Stimulated activated CD8-positive, alpha-beta memory T cell treated with anti-CD3 and anti-CD28 coated beads, Interleukin-2, amount 100 ng/mL, for 1 hour (primary cell): ENCODE measurements at places on chromosomes 16 and 17.

GRCh38 chr17:945672-946071 is 33.9 kb downstream of the NXN start:
- DNase-seq = no peak

- DNase-seq = peak; percentile 37
These were observed 7.3 kb downstream of the SLC22A31 start for GRCh38 chr16:89192956-89193575.

DNA sequence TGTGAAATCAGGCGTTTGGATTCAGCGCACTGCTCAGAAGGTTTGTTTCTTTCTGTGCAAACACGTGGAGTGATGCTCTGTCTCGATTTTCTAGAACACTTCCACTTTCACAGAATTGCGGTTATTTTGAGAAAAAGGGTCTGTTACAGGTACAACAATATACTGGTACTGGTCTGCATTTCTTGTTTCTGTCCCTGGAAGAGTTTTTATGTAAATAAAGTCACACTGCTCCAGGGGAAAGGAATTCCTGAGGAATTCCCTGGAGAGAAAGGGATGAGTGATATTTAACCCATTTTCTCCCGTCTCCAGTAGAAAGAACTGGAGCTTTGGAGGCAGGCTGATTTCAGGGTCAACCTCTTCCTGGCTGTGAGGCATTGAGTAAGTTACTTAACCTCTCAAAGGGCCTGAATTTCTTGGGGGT is 16.2 kb upstream of the RMI2 start:
- DNase-seq = no peak

DNA sequence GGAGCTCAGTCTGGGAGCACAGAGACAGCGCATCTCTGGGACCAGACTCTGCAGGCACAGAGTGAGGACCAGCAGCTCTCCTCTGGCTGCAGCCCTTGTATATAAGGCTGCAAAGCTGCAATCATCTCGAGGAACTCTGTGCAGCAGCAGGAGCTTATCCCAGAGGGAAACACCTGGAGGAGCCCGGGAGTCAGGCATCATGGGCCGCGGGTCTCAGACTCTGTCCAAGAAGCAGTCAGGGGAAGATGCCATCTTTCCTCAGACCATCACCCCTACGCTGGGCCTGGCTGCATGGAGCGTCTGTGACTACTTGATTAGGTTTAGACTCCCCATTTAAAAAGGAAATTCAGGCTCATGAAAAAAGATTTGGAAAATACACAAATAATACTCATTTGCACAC is 122.0 kb downstream of the IRF8 start:
- DNase-seq = no peak

- DNase-seq = no peak
These were observed 13.9 kb downstream of the TBKBP1 start for GRCh38 chr17:47707884-47708283.

GRCh38 chr16:13402601-13403000 is 501.2 kb downstream of the SHISA9 start:
- no peak for DNase-seq

DNA sequence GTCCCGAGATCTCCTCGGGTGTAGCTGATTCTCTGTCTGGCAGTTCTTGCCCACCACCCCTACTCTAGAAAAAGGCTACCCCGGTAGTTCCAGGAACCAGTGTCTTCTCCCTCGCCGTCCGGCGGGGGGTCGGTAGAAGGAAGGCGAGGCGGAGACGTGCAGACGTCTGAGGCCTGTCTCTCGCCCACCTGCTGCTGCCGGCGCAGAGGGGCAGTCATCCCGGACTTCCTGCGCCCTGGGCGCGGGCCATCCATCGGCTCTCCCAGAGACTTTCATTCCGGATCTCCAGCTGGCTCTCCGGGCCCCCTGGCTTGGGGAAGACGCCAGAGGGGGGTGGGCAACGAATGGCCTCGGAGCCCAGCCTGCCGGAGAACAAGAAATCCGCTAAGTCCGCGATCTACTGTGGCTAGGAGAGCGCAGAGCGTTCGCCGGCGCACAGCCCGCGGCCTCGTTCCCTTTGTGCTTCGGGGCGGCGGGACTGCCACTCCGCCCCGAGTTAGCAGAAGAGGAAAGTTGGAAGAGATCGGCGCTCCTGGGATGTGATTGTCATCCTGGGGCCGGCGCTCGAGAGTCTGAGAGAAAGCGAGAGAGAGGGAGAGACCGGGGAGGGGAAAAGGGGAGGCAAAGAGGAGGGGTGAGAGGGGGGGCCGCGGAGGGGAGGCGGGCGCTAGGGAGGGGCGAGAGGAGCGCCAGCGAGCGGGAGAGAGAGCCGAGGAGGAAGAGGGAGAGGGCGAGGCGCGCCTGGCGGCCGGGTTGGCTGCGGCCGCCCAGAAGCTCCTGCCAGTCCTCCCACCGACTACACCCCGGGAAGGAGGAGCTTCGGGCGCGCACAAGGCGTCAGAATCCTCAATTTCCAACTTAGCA is at the start of gene IRX5:
Gene IRX5, plus strand, starts transcription at position 861 of the 864 bp plus-strand sequence. CDS start 334 bp downstream, outside the sequence.
- no peak for DNase-seq

DNA sequence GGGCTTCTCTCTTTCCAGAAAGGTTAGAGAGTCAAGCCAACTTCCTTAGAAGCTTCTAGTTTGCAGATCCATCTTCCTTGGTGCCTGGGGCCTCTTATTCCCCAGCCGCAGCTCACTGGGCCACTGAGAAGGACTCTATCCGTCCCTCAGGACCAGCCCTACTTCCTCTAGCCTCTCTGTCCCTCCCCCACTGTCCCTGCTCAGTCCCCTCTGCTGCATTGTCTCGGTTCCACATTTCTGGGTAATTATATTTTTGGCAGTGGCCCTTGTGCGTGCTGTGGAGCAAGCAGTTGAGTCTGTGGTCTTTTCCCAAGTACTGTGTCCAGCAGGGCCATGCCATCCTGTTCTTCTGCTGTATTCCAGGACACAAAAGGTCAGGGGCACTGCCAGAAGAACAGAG is 17.8 kb downstream of the IRX3 start:
- DNase-seq = no peak

DNA sequence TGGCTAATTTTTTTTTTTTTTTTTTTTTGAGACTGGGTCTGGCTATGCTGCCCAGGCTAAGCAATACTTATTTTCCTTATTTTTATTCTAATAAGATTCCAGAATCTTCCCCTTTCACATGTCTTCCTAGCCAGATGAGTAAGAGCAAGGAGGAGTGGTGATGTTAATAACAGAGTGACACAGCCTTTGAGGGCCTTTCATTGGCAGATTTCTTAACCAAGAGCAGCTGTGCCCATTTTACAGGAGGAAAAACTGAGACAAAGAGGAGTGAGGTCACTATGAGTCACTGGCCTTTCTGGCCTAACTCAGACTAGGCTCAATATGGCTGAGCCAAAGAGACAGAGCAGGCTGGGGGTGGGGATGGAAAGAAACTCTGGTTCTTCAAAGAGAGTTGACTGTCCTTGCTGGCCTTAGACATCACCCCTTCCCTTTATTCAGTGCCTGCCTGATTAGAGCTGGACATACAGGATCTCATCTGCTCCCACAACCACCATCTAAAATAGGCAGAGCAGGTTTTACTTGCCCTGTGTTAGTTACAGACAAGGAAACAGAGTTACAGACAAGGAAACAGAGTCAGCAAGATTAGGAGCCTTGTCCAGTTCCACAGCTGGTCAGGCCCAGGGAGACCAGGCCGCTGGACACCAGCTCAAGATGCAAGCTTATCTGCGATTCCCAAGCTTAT is 50.0 kb upstream of the TOB1 start:
- no peak for DNase-seq

DNA sequence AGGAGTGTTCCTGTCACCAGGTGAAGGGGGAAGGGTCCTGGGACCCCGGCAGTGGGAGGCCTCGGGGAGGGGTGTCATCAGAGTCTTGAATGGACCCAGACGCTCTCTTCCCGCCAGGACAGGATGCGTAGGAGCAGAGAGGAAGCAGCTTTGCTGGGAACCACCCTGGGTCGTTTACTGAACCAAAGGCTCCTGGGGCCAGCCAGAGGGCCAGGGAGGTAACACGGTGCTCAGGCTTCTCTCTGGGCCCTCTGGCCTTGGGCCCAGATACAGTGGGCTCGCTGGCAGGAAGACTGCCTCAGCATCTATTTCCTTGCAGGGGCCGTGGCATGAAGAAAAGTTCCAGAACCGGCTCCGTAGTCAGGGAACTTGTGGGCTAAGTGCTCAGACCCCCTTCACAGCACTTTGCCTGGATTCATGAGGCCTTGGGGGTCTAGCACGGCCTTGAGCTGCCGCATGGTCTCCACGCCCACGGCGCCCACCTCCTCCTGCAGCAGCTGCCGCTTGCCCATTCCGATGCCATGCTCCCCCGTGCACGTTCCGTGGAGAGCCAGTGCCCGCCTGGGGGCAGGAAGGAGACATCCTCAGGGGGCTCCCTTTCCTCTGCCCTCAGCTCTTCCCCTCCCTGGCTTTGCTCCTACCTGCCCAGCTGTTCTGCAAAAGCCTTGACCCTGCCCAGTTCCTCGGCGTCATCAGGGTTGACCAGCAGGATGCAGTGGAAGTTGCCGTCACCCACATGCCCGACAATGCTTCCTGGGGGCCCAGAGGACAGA is 4.4 kb downstream of the LDHD start:
- no peak for DNase-seq

DNA sequence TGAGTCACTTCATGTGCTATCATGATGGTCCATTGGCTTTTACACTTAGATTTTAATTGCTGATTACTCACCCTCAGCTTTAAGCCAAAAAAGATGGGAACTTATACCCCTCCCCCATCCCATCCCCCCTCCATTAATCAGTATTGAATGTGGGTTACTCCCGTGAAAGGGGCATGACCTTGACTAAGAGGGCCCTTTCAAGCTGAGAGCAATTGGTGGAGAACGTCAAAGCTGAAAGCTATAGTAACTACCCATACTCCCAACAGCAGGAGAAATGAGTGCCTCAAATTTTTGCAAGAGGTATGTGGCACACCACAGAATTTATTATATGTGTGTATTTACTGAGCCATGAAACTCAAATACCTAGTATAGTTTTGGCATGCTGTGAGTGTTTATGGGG is 99.7 kb upstream of the CDH8 start:
- no peak for DNase-seq

GRCh38 chr16:85835956-85836705 is 36.6 kb downstream of the COX4I1 start:
- DNase-seq = no peak

DNA sequence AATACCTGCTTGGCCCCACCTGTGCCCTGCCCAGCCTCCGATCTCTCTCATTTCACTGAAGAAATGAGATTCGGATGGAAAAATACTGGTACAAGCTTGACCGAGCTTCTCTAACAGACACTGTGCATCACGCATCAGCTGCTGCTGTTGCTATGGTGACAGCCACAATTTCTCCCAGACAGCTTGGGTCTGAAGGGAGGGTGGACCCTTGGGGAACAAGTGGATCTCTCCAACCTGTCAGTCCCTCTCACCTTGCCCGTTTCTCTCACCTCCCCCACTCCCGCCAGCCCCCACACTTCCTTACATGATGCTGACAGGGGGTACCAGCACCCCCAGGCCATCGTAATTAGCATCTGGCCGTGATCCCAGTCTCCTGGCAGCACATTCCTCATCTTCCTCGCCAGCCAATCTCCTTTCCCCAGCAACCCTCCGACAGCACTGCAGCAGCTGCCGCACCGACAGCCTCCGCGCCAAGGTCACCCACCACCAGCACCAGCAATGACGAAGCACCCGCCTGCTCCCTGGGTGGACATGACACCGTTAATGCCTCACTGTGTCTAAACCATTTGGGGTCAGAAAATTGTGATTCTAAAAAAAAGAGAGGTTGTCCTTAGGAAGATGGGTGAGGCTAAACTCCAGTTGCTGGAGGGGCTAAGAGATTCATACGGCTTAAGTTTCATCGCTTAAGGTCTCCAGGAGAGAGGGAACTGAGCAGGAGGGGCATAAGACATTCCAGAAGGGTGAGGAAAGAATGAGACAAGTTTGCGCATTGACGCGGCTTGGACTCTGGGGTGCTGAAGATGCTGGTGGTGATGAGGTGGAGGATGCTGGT is 58.6 kb upstream of the TNRC6A start:
- no peak for DNase-seq

- DNase-seq = no peak
These were observed at the start of gene PRSS8 for GRCh38 chr16:31135535-31136286. Gene PRSS8 (minus strand): TSS chr16:31135727. CDS start chr16:31135498, 229 bp downstream.

- DNase-seq = no peak
These were observed 270.2 kb upstream of the CPHXL start for GRCh38 chr16:75996491-75996890.

- no peak for DNase-seq
These were observed 23.5 kb upstream of the ITGB4 start for GRCh38 chr17:75697651-75698291.

- DNase-seq = peak; percentile 67
These were observed at the start of gene BCL7C for GRCh38 chr16:30893744-30894539. Gene BCL7C (minus strand): TSS chr16:30894077. CDS start chr16:30893944, 133 bp downstream.

GRCh38 chr16:86959091-86959651 is 358.0 kb downstream of the C16orf95 start:
- DNase-seq = no peak

DNA sequence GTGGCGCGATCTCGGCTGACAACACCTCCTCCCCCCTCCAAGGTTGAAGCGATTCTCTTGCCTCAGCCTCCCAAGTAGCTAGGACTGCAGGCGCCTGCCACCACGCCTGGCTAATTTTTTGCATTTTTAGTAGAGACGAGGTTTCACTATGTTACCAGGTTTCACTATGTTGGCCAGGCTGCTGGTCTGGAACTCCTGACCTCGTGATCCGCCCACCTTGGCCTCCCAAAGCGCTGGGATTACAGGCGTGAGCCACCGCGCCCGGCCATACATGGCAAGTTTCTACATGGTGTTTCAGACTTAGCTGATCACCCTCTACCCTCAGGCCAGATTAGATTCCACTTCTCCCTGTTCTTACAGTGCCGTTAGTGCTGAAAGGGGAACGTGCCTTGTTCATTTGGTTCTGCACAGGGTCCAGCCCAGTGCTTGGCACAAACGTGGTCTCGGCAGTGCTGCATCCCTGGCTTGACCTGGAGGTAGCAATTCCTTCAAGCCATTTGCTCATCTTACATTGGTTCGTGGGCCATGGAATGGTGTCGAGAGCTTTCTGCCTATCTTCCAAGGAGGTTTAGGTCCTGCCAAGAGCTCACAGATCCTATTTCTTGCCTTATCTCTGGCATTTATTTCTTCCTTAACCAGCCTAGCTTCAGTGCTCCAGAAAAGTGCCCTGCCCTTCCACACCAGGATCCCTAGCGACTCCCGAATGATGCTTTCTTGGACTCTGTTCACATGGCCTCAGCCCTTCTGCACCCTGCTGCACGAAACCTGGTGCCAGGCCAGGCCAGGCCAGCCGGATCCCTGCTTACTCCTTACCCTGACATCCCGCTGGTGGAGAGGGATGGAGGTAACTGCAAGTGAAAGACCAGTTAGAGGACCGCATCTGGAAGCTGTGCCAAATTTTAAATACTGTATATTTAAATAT is 14.8 kb upstream of the AURKB start:
- DNase-seq = no peak

- DNase-seq = no peak
These were observed 191.8 kb downstream of the XYLT1 start for GRCh38 chr16:17278988-17279387.

- no peak for DNase-seq
These were observed 65.0 kb downstream of the NCOR1 start for GRCh38 chr17:16150251-16150856.

GRCh38 chr17:62727916-62728672 is 80.0 kb downstream of the MARCHF10 start:
- DNase-seq = no peak

- no peak for DNase-seq
These were observed 18.7 kb upstream of the FOXF1 start for GRCh38 chr16:86491640-86492023.
